ENCODE measurements at places on chromosomes 12 and 14. TPM values are rescaled to one million over a fixed set of nuclear protein-coding genes. Genes with fewer than 3 reads are reported as not detected.

SPTB gene
- 18.2 TPM for total RNA-seq

- DNase-seq, result no peak
These were observed 15.0 kb upstream of the GALNT16 start for GRCh38 chr14:69244946-69245345.

GRCh38 chr14:48275301-48275700, 599.9 kb upstream of the MDGA2 start:
- DNase-seq, result no peak

GRCh38 chr12:72089678-72090077, 151.0 kb downstream of the TPH2 start:
- DNase-seq, result no peak

DNA sequence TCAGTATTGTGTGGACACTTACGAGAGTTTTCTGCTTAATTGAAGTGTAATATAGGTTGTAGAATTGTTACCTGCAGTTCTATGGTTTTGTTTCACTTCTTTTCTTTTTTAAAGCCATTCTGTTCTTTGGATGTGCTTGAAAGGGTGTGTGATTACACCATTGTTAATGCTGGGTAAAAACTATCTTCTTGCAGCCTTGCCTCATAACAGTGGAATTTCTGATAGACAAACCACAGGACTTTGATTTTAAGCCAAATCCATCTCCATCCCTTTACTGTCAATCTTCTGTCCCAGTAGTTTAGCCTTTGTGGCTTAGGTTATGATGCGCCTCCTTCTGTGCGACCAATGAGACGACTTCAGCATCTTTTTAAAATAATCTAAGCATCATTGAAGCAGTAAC, 182.3 kb downstream of the PELI2 start:
- DNase-seq, result no peak

- DNase-seq, result peak; percentile 43
These were observed 17.8 kb upstream of the HDAC7 start for GRCh38 chr12:47837190-47838171.

Measured in occipital lobe (tissue), 3 donors.